ENCODE measurements at places on chromosomes 6 and 20.

GRCh38 chr6:30837870-30838269 lies 46.4 kb upstream of the DDR1 start:
- no peak for DNase-seq

GRCh38 chr6:111411046-111411445 lies 72.0 kb downstream of the REV3L start:
- no peak for DNase-seq

- DNase-seq: no peak
Measured at GRCh38 chr20:40019510-40019909, 669.5 kb downstream of the MAFB start.

- no peak for DNase-seq
Measured at GRCh38 chr20:46218656-46219055, 89.6 kb downstream of the CDH22 start.
